ENCODE measurements at places on chromosomes 16 and 17. TPM values are rescaled to one million over a fixed set of nuclear protein-coding genes. Genes with fewer than 3 reads are reported as not detected.

The PMM2 gene
- 6.8 TPM for total RNA-seq

GRCh38 chr17:66198242-66198641, 6.3 kb upstream of the CEP112 start:
- no peak overlapping the region for H3K4me3 ChIP-seq
- no peak overlapping the region for H3K27ac ChIP-seq

- no peak overlapping the region for H3K27ac ChIP-seq
- DNase-seq = no peak
- peak overlapping the region; percentile 23 for H3K4me3 ChIP-seq
- H3K36me3 ChIP-seq = no peaks in the 10 kb centered on the region
Measured at GRCh38 chr16:3356118-3356517, 429 bp downstream of the OR2C1 start.

The DHRS7C gene
- total RNA-seq = not detected

DNA sequence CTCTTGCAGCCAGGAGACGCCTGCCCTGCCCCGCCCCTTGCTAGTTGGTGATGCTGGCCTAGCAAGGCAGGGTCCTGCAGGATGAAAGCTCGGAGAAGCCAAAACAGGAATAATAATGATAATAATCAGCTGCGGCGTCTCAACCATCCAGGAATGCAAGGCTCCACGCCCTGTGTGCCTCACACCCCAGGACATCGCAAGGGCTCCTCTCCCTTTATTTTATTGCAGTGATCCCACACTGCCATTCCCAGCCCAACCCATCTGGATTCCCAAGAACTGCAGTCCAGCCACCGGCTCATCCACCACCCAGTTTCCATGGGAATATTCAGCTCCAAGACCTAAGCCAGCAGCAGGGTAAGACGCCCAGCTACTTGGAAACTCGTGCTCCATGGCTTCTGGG, 21.0 kb upstream of the ZNF652 start:
- peaks cover 4% of the 10 kb centered on the region for H3K4me1 ChIP-seq
- no peaks in the 10 kb centered on the region for H3K36me3 ChIP-seq
- H3K27ac ChIP-seq = no peak overlapping the region
- H3K4me3 ChIP-seq = no peak overlapping the region

The RPH3AL gene
- 52.5 TPM for total RNA-seq

DNA sequence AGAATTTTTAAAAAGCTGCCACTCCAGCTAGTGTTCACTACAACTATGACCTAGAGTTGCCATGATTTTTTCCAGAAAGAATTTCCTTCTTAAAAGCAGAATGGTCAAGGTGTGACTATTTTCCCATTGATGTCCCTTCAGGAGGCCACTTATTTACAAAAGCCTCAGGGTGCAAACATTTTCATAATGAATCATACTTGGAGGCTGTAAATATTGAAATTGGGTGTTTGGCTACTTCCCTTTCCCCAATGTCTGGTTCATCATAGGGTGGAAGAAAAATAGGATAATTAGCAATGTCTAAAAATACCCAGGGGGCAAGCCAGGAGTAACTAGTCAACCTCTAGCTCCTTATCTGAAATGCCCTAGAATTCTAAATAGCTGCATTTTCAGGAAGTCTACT, 18.8 kb downstream of the AXIN2 start:
- H3K4me1 ChIP-seq = peaks cover 12% of the 10 kb centered on the region
- no peaks in the 10 kb centered on the region for H3K36me3 ChIP-seq
- DNase-seq = no peak
- no peaks in the 10 kb centered on the region for H3K27me3 ChIP-seq
- no peak overlapping the region for H3K27ac ChIP-seq
- no peak overlapping the region for H3K4me3 ChIP-seq

The ADAP2 gene
- total RNA-seq = 18.4 TPM

DNA sequence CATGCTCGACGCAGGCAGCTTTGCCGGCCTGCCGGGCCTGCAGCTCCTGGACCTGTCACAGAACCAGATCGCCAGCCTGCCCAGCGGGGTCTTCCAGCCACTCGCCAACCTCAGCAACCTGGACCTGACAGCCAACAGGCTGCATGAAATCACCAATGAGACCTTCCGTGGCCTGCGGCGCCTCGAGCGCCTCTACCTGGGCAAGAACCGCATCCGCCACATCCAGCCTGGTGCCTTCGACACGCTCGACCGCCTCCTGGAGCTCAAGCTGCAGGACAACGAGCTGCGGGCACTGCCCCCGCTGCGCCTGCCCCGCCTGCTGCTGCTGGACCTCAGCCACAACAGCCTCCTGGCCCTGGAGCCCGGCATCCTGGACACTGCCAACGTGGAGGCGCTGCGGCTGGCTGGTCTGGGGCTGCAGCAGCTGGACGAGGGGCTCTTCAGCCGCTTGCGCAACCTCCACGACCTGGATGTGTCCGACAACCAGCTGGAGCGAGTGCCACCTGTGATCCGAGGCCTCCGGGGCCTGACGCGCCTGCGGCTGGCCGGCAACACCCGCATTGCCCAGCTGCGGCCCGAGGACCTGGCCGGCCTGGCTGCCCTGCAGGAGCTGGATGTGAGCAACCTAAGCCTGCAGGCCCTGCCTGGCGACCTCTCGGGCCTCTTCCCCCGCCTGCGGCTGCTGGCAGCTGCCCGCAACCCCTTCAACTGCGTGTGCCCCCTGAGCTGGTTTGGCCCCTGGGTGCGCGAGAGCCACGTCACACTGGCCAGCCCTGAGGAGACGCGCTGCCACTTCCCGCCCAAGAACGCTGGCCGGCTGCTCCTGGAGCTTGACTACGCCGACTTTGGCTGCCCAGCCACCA, 9.7 kb downstream of the VASN start:
- H3K4me3 ChIP-seq = no peak overlapping the region
- peaks cover 9% of the 10 kb centered on the region for H3K4me1 ChIP-seq
- no peak overlapping the region for H3K27ac ChIP-seq
- H3K27me3 ChIP-seq = no peaks in the 10 kb centered on the region
- DNase-seq = no peak

The TERB1 gene
- 0.08 TPM for total RNA-seq

The GDPD3 gene
- total RNA-seq = 0.67 TPM

The AOC3 gene
- total RNA-seq = 2.4 TPM

The TP53TG3F gene
- not detected for total RNA-seq

The NCOR1 gene
- 69.0 TPM for total RNA-seq

The PROCA1 gene
- total RNA-seq = 0.25 TPM

DNA sequence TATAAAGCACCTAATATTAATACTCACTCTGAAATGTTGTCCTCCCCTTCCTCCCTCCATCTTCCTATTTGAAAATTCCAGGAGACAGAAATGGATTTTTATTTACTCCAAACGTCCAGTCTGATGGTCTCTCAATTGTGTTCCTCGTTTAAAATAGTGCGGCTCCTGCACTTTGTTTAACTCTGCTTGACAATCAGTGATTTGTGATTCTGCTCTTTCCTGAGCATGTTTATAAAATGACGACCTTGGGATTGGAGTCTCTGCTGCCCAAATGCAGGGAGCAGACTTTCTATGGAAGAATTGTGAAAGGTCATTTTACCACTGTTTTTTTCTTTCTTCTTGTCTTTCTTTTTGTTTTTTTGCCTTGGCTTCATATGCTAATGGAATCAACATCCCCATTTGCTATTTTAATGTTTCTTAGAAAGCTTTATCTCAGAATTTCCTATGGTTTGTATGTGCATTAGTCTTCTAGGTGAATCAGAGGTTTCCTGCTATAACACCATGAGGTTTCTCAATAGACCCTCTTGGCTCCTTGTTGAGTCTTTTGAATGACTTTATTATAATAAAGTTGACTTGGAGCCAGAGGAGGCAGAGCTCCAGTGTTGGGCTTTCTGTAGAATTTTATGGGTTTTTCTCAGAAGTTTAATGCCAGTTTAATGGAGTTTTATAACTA, 376.5 kb downstream of the CDH11 start:
- peaks cover 2% of the 10 kb centered on the region for H3K27me3 ChIP-seq
- H3K27ac ChIP-seq = no peak overlapping the region
- no peaks in the 10 kb centered on the region for H3K36me3 ChIP-seq
- H3K4me3 ChIP-seq = no peak overlapping the region

- no peak for DNase-seq
- peak overlapping the region; percentile 85 for H3K4me3 ChIP-seq
- peaks cover 17% of the 10 kb centered on the region for H3K36me3 ChIP-seq
- no peaks in the 10 kb centered on the region for H3K27me3 ChIP-seq
- peak overlapping the region; percentile 88 for H3K27ac ChIP-seq
Measured at GRCh38 chr16:30355954-30356308, 823 bp upstream of the CD2BP2 start.

- H3K36me3 ChIP-seq = no peaks in the 10 kb centered on the region
- no peak overlapping the region for H3K4me3 ChIP-seq
- H3K4me1 ChIP-seq = no peaks in the 10 kb centered on the region
- DNase-seq = no peak
- no peaks in the 10 kb centered on the region for H3K27me3 ChIP-seq
Measured at GRCh38 chr16:27699540-27699939, 149.6 kb downstream of the KATNIP start.

DNA sequence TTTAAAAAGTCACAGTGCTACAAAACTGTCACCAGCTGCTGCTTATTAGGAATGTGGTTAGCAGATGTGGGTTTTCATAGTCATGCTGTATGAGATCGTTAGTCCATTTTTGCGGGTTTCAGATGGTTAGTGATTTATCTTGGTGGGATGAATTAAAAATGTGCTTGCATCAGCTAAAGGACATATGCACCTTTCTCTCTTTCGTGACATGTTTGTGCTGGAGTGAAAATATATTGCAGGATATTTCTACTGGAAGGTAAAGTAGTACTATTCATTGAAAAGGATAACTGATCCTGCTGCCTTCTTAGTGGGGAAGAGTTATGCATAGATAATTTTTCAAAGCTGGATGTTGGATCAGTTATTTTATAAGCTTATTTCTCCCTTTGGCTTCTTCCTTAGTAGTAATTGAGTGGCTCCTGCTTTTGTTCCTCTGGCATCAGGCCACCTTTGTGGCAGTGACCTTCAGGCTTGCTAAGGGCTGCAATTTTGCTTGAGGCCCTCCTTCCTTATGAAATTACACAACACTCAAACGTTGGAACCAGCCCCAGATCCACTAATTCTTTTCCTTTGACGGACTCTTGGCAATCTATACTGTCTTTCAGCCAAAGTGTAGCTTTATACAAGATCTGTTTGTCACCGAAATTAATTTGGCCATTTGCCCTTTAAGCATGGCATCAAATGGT, 7.5 kb upstream of the SNTB2 start:
- no peaks in the 10 kb centered on the region for H3K27me3 ChIP-seq
- H3K36me3 ChIP-seq = no peaks in the 10 kb centered on the region
- no peak for DNase-seq
- no peak overlapping the region for H3K27ac ChIP-seq
- H3K4me1 ChIP-seq = no peaks in the 10 kb centered on the region

DNA sequence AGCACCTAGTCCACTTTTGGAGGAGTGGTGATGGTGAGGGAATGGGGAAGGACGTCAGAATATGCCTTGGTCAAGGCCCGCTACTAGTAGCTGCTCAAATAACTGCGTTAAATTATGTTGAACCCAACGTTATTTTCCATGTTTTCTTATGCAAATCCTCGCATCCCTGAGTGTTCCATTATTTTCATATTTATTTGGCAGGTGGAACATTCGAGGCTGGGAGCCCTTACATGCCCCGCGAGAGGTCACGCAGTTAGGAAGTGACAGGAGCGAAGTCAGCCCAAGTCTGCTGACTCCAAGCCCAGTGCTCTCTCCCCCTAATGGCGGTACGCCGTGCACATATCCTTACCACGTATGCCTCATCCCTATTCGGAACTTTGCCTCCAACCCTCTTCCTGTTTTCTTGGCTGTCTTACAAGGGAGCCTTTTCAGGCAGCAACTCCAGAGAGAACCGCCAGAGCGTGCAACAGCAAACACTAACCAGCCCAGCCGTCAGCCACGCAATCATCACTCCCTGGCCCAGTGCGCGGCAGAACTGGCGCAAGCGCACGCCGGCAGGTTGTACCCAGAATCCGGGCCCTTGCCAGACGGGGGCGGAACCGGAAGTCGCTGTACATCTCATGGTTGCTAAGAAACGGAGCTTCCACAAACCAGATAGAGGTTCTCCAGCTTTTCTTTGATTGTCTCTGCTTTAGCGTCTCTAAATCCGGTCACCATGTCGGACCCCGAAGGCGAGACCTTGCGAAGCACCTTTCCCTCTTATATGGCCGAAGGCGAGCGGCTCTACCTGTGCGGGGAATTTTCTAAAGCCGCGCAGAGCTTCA, at the start of gene ODAD4:
TSS of gene ODAD4 (plus strand) at position 609 of the 824 bp plus-strand sequence. CDS start at position 716, 107 bp downstream.
- H3K27me3 ChIP-seq = no peaks in the 10 kb centered on the region
- H3K4me3 ChIP-seq = peak within 1 kb of the TSS; percentile 76
- H3K27ac ChIP-seq = peak within 1 kb of the TSS; percentile 96
- no peaks in the 10 kb centered on the region for H3K4me1 ChIP-seq

DNA sequence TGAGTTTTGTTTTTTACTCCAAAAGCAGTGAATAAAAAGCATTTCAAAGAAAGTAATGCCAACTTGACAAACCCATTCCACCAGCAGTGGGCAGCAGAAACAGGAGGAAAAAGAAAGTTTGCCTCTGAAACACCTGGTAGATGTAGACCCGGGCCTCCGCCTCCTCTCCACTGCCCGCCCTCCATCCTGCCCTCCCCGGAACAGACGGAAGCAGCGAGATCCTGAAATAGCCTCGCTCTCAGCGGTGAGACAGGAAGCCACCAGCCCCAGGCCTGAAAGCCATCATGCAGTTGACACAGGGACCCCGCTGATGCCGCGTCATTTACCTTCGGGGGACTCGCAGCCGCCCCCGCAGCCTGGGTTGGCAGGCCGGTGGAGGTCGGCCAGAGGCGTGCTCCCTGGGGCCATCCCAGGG, 67.8 kb downstream of the C16orf78 start:
- no peak overlapping the region for H3K27ac ChIP-seq
- H3K27me3 ChIP-seq = no peaks in the 10 kb centered on the region
- H3K4me1 ChIP-seq = no peaks in the 10 kb centered on the region
- no peaks in the 10 kb centered on the region for H3K36me3 ChIP-seq
- no peak for DNase-seq

The SHCBP1 gene
- total RNA-seq = 21.2 TPM

The SYCE1L gene
- total RNA-seq = not detected

DNA sequence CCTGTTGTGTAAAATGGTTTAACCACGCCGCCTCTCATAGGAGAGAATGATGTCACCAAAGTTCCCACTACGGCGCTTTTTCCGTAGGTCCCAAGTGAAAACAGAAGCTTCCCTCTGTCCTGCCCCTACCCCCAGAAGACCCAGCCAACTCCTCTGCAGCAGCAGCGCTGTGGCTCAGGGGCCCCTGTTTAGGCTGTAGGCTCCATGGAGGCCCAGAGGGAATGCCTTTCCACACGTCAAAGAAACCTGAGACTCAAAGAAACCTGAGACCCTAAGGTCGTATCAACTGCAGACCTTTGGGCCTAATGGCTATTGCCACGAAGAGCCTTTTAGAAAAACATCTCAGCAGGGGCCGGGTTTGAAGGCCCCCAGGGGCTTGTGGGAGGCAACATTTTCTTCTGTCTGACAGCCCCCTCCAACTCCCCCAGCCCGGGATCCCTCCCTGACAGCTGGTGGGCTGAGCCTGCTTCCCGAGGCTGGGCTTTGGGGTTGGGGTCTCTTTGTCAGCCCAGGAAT, 43.1 kb upstream of the MEAK7 start:
- no peak overlapping the region for H3K4me3 ChIP-seq
- no peaks in the 10 kb centered on the region for H3K36me3 ChIP-seq
- no peak overlapping the region for H3K27ac ChIP-seq
- no peaks in the 10 kb centered on the region for H3K27me3 ChIP-seq
